ENCODE measurements at places on chromosomes 12 and 14.

DNA sequence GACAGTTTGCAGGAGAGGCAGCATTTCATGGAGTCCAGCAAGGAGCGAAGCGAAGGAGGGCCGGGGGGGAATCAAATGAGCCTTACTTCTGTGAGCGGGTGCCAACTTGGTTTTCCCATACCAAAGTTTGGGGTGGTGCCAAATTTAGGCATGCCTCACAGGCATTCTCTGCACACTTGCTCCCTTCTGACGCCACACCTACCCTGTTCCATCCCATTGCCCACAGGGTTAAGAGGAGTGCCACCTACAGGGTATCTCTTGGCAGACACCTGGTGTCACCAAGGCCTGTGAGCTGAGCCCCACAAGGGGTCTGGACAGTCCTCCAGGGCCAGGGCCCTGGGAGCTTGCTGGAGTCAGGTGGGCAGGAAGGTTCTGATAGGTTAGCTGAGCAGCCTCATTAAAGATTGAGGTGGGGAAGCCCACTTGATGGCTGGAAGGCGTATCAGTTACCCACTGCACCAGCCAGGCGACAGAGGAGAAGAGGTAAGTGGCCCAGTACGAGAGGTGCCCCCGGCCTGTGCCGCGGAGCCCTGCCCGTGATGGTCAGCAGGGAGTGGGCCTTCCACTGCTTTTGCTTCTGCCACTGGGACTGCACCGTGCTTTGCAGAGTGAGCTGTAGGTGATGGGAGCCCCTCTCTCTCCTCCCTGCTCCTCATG is 45.2 kb downstream of the DEGS2 start:
- DNase-seq, result no peak

- DNase-seq, result no peak
Measured at GRCh38 chr12:49809381-49809905, 18.8 kb downstream of the NCKAP5L start.

DNA sequence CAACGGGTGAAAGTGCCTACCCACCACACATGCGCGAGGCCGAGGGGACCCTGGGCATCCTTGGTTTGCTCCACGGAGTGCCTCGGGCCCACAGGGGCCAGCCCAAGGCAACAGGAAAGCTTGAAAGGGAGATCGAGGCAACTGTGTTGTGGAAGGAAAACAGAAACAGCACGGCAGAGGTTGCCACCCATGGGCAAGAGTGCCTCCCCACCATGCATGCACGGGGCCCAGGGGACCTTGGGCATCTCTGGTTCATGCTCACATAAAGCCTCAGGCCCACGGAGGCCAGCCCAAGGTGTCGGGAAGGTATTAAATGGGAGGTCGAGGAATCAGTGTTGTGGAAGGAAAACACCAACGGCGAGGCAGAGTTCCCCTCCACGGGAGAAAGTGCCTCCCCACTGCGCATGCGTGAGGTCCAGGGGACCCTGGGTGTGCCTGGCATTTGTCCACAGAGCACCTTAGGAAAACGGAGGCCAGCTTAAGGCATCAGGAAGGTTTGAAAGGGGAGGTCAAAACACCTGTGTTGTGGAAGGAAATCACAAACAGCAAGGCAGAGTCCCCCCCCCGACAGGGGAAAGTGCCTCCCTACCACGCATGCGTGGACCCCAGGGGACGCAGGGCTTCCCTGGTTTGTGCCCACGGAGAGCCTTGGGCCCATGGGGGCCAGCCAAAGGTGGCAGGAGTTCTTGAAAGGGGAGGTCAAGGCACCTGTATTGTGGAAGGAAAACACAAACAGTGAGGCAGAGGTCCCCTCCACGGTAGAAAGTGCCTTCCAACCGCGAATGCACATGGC is 367.3 kb downstream of the ALG10 start:
- DNase-seq, result no peak

DNA sequence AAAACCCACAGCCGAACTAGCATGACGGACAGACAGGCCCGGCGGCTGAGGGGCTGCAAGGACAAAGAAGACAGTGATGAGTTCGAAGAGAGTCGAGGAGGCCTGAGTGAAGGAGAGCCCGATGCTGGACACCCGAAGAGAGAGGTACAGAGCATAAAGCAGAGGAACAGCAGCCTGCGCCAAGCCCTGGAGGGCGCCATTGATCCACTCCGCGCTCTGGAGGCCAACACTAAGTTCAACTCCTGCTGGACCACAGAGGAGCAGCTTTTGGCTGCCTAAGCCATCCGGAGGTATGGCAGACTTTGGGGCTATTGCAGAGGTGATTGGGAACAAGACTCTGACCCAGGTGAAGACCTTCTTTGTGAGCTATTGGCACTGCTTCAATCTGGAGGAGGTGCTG is 7.8 kb upstream of the PLXNC1 start:
- peak; percentile 10 for DNase-seq

GRCh38 chr14:78530078-78530477 is 359.9 kb downstream of the NRXN3 start:
- no peak for DNase-seq

GRCh38 chr14:35553808-35554207 is 19.8 kb downstream of the INSM2 start:
- DNase-seq, result peak; percentile 73

- DNase-seq, result no peak
Measured at GRCh38 chr12:109137055-109137454, 20.7 kb downstream of the ACACB start.

DNA sequence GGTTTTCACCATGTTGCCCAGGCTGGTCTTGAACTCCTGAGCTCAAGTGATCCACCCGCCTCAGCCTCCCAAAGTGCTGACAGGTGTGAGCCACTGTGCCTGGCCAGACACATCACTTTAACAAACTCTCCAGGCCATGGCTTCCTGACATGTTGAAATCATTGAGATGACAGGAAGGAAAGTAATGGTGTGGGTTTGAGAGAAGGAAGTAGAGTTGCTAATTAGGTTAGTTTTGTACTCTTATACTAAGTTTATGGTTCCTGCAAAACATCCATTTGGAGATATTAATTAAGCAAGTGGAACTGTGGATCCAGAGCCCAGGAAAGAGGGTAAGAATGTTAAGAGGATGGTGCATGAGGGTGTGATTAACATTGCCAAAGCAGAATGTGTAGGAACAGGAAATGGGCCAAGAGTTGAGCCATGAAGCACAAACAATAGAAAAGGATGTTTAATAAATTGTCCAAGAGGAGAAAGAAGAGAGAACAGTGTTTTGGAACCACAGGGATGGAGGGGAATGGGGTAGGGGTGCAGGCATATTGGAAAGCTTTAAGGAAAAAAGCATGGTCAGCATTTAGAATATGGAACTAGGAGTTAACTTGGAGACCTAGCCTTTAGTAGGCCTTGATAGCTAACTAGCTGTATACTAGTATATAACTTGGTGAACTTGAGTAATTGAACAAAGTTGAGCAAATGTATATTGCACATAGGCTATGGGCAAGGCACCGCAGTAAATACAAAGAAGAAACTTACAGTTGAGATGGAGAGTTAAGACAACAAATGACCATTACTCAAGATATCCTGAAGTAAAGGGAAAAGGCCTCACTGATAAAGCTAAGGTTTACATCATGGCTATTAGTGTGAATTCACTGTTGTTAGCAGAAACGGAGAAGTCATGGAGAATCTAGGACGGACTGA is 91.3 kb upstream of the DNM1L start:
- no peak for DNase-seq

DNA sequence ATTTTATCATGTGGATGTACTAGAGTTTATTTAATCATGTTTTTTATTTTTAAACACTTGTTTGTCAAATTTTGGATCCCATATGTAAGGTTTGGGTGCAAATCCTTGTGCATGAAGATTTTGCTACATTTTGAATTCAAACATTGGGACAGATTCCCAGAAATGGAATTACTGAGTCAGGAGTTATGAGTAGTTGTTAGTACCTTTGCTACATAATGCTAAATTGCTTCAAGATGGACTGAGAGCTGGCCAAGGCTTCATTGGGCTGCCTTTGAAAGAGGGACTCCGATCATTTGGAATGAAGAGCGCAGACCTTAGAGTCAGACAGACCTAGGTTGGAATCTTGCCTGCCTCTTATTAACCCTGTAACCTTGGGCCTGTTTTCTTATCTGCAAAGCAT is 154.9 kb upstream of the PWP1 start:
- DNase-seq, result no peak

GRCh38 chr14:76486251-76486743 is 110.4 kb downstream of the ESRRB start:
- DNase-seq, result no peak

DNA sequence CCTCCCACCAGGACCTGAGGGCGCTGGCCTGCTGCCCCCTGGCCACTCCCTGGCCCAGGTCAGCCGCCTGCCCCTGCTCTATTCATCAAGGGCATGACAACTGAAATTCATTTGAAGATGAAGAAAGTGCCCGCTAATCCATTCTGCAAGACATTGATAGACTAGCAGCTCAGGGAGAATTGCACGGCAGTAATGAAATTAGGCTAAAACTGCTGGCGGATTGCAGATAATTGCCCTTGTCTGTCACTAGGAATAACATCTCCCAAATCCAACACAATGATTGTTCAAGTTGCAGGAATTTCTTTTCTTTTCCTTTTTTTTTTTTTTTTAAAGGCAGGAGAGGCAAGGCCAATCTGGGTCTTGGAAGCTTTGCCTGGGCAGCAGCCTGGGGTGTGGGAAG is 44.5 kb downstream of the MVK start:
- DNase-seq, result no peak

DNA sequence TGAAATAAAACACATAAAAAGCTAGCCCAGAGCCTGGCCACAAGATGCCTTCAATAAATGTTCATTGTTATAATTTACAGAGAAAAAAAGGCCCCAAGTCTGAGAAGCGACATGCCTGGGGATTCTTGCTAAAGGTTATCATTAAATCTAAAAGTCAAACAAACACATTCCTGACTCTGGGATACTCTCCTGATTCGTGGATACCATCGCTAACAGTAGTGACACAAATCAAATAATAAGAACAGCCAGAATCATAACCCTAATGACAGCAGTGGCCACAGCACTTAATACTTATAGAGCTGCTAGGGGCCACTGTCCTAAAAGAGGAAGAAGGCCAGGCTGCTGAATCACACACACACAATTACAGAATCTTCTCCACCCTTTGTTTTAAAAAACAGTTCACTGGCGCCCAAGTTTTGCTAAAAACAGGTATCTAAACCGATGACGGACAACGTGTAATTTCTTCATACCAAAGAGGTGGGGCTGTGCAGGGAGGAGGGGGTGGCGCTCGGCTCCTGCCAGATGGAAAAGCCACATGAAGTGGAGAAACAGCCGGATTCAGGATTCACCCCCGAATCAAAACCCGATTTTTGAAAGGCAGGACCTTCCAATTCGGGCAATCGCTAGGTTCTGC is 1.2 kb downstream of the CLIP1 start:
- peak; percentile 47 for DNase-seq

DNA sequence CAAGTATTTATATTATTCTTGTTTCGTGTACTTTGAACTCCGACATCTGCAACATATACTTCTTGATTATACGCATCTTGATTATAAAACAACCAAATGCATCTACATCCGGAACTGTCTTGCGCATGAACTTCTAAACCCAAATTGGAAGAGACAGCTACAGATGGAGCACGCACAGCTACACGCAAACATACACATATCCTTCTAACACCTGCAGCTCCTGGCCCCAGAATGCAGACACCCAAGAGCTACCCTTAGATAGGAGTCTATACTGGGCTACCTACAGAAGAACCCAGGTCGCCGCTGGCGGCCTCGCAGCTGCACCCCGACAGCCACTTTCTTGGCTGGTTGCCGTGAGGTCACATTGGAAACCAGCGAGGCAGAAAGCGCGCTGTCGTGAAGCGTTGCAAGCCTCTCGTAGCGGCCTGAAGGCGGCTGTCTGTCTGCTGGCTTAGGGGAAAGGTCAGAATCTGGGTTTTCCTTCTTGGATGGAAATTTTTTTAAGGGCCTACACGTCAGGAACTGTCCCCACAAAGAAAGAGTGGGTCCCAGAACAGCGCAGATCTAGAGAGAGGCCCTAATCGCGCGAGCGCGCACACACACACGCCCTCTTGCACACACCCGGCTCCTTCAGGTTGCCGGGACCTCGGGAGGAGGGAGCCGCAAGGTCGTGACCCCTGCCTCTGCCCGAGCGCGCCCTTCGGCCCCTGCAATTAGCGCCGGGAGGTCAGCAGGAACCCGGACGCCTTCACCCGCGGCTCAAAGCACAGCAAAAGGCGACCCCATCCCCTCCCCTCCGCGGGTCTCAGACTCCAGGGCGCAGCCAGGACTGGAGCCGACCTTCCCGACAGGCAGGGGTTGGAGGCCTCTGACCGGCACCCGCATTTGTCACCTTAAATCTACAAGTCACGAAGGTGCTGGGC is 17.0 kb downstream of the TBX3 start:
- DNase-seq, result no peak

- DNase-seq, result no peak
Measured at GRCh38 chr12:30296486-30296885, 399.2 kb downstream of the IPO8 start.

DNA sequence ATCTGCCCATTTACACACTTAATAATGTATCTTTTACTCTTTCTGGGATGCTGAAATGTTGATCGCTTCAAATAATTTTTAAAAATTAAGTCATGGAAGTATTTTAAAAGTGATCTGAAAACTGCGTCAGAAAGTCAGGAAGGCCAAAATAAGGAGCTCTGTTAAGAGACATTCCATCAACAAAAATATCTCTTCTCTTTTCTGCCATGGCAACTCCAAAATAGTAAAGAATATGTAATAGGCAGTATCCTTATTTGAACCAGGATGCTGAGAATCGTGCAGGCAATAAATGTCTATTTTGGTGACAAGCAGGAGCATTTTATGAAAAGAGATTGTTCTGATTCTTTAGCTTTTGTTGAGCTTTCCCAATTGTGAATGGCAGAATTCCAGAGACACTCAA is 81.8 kb upstream of the PPP1R12A start:
- no peak for DNase-seq

GRCh38 chr12:67634303-67634761 is 14.2 kb upstream of the DYRK2 start:
- DNase-seq, result no peak

- no peak for DNase-seq
Measured at GRCh38 chr12:31478425-31478824, 112.5 kb downstream of the DENND5B start.

- no peak for DNase-seq
Measured at GRCh38 chr14:24329736-24330135, 5.1 kb downstream of the ADCY4 start.

DNA sequence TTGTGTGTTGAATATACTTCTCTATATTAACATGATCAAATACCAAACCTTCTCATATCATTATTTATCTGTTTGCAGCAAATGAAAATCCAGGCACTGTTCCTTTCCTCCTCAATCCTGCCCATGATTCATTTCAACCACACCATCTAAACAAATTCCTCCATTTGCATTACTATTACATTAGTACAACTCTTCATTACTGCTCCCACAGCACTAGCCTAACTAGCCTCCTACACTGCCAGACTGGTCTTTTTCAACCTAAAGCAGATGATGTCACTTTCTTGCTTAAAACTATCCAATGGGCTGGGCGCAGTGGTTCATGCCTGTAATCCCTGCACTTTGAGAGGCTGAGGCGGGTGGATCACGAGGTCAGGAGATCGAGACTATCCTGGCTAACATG is 117.3 kb upstream of the MYF6 start:
- peak; percentile 89 for DNase-seq

- peak; percentile 45 for DNase-seq
Measured at GRCh38 chr14:24806061-24806678, 172.2 kb upstream of the GZMB start.

Data from IMR-90 (cell line).